CD4-positive, alpha-beta T cell treated with Interleukin-4 for 1 hour (primary cell): ENCODE measurements at places on chromosomes 1 and 21.
A peak's percentile ranks its signal among the peaks of the same experiment; 100 is the strongest.

DNA sequence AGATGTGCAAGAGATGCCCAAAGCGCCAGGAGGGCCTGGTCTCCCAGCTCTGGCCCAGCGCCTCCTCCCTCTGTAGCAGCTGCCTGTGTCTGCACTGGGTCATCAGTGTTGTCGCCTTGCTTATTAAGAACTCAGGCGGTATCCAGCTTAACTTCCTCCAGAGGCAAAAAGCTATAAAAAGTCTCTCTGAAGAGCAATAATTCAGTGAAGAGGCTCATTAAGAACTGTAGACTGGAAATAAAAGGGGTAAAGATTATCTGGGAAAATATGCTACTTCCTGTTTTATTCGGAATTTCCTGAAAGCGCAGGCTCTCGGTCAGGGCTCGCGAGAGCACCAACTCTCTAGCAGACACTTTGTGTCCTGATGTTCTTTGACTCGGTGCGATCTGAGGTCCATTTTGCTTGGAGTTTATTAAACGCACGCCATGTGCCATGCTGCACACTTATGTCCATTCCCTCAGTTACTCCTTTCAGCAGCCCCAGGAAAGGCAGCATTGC lies 70.4 kb downstream of the MRPS6 start:
- DNase-seq = no peak

- no peak for DNase-seq
These were observed 70.7 kb downstream of the AGPAT3 start for GRCh38 chr21:43935711-43936110.

DNA sequence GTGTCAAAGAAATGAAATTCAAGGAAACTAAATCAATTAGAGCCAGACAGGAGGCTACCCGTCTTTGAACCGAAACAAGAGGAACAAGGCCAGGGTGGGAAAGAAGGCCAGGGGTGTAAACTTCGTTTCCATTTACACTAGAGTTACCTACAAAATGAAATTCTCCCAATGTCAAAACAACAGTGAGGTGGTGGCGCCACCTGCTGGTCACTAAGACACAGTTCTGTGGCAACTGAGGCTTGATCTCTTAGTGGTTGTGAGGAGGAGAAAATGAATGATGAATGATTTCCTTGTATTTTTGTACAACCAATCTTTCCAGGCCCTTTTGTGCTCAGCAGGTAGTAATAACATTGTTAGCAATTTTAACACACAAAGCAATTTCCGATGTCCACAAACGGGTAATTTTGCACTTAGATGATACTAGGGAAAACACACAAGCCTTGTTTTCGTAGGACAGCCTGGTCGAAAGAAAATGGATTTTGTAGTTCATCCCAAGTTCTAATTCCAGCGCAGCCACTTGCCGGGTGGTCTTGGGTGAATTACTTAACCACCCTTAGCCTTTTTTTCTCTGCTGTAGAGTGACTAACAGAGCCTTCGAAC lies 54.8 kb upstream of the SOD1 start:
- peak; percentile 66 for DNase-seq

GRCh38 chr1:151144474-151145303 lies 1.7 kb downstream of the SEMA6C start:
- no peak for DNase-seq

DNA sequence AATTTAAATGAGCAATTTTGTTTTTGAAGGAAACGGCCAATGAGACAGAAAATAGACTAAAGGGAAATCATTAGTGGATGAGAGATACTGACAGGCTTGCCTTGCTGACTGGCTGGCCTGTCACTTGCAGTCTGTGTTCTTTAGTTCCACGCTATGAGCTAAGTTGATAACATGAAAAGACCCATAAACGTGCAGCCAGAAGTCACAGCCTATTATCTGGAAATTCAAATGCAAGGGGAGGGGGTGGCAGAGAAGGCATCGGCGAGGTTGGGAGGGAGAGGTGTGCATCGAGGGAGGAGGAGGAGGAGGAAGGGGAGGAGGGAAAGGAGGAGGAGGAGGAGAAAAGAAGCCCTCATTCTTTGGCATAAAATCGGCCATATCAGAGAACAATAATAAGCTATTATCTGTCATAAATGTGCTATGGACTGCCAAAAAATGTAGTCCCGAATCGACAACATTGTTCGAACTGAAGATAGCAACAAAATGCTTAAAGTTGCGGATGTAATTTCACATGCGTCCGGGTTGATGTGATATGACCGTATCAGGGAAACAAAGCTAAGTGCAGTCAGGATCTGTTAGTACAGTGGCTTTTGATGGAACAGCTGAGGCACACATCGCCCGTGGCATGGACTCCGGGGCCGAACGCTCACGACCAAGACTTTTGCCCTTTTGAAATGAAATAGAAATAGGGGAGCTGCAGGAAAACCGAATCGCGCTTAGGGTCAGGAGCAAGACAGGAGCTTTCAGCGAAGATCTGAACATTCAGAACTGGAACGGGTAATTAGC lies 11.6 kb upstream of the BARHL2 start:
- DNase-seq = no peak

GRCh38 chr1:119007670-119008482 lies 19.7 kb upstream of the TBX15 start:
- no peak for DNase-seq

DNA sequence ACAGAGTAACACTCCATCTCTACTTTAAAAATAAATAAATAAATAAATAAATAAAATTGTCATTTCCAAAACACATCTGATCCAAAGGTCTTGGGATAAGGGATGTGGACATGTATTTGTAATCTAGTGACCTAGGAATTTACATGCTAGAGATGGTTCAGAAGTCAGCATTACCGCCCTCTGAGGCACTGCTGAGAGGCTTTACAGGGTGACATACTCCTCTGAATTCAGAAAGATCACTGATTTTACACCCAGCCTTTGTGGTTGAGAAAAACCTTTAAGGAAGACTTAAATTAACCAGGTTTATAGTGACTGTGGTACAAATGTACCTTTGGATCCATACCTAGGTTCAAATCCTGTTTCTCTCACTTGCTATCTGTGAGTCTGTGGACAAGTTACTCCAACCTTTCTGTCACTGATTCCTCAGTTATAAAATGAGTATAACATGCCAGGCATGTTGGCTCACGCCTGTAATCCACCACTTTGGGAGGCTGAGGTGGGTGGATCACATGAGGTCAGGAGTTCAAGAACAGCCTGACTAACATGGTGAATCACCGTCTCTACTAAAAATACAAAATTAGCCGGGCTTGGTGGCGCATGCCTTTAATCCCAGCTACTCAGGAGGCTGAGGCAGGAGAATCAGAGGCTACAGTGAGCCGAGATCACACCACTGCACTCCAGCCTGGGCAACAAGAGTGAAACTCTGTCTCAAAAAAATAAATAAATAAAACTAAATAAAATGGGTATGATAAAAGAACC lies 20.1 kb downstream of the OSBPL9 start:
- no peak for DNase-seq

GRCh38 chr1:166470014-166470413 lies 303.2 kb upstream of the FAM78B start:
- no peak for DNase-seq

- DNase-seq = no peak
These were observed 1.5 kb downstream of the GPATCH4 start for GRCh38 chr1:156599811-156600210.

GRCh38 chr1:225677350-225678124 lies 24.6 kb upstream of the ENAH start:
- DNase-seq = no peak

DNA sequence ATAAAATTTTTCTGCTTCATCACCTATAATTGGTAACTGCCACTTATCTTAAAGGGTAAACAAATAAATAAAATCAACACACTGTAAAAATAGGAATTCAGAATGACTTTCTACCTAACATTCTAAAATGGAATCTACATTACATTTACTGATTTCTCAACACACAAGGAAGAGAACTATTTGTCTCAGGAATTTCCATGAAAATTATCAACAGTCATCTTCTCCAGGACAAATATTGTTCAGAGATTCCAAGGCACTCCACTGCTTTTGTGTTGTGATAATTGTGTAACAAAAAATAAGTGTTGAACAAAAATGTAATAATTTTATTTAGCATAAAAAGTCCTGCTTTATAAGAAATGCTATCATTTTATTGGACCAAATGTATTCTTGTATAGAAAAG lies 7.3 kb downstream of the ODF2L start:
- no peak for DNase-seq

DNA sequence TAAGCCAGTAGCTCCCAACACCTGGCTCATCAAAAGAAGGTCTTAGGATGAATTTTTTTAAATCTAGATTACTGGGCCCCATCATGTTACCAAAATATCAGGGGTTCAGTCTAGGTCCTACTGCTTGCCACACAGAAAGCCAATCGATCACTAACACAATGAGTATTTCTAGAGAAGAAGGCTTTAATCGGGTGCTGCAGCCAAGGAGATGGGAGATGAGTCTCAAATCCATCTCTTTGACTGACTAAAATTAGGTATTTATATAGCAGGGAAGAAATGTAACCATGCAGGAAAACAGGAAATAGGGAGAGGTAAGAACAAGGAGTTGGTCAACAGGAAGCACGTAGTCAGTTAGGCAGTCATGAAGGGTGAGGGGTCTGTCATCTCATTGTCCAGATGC lies 288.2 kb downstream of the CEP170 start:
- DNase-seq = no peak

DNA sequence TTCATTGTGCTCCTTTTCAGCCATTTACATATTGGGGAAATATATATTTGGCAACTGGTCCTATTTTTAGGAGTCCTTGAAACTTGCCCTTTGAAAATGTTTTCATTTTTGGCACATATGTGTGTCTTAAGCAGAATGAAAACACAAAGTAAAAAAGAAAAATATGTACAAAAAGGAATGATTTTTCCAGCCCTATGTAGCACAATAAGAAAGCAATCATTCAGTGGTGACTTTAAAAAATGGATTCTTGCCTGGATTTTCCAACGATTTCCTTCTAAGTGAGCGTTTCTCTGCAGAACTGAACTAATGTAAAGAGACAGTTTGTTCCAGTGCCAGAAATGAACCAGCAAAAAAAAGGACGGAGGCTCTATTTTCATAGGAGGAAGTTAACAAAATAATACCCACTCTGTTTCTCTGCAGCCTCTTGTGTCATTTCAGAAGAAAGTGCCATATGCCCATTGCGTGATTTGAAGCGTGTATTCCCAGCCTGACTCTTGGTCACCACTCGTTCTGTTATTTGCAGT lies 340.1 kb downstream of the SETD4 start:
- DNase-seq = no peak

DNA sequence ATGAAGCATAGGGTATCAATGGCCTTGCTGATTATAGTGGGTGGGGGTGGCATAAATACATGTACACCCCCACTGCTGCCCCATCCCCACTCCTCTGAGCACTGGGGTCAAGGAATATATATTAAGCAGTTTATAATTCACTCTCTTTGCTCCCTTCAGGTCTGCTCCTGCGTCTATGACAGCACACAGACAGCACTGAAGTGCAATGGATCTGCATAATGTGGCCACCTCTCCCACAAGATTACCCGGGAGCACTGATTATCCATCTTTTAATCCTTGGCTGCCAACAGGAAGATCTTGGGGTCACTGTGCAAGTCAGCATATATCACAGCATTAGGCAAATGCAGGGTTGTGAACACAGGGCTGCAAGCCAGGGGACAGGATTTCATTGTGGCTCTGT lies 19.3 kb downstream of the RXRG start:
- DNase-seq = no peak

DNA sequence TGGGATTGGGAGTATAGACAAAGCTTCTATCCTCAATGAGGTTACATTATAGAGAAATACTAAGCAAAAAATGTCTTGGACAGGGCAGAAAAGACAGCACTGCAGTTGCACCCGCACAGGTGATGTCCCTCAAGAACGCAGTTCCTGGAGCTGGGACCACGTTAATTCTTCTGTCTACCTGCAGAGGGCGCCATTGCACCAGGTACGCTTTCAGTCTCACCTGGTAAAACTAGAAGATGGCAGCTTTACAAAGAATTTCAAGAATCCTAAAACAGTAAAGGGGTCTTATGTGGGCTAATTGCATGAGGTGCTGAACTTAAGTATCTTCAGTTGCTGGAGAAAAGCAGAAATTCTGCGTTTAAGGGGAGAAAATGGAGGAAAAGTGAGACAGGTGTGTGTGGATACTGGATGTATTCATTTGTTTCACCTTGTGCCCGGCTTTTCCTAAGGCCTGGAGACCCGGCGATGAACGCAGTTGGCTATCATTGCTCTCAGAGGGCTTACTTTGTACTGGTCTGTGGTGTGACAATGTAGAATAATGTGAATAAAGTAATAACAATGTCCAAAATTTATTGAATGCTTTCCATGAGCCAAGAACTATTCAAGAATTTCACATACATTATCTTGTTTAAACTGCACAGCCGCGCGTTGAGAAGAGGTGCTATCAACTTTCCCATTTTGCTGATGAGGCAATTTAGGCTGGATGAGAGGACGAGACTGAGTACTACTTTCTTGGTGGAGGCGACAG lies 276.3 kb upstream of the GREM2 start:
- DNase-seq = no peak

DNA sequence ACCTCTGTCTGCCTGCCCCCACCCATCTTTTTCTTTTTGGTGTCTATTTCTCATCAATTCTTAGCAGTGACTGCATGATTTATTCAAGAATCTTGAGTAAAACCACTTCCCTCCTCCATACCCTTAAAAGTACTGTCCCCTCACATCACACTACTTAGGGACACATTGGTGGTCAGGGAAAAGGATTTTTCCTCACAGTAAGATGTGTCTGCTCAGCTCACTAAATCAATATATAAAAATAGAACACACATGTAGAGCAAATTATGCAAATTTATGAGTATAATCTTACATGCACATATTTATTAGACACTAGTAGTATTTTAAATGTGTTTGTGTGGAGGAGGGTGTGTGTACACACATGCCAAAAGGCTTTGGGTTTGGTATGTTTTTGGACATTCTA lies 202.0 kb downstream of the PBX1 start:
- no peak for DNase-seq

DNA sequence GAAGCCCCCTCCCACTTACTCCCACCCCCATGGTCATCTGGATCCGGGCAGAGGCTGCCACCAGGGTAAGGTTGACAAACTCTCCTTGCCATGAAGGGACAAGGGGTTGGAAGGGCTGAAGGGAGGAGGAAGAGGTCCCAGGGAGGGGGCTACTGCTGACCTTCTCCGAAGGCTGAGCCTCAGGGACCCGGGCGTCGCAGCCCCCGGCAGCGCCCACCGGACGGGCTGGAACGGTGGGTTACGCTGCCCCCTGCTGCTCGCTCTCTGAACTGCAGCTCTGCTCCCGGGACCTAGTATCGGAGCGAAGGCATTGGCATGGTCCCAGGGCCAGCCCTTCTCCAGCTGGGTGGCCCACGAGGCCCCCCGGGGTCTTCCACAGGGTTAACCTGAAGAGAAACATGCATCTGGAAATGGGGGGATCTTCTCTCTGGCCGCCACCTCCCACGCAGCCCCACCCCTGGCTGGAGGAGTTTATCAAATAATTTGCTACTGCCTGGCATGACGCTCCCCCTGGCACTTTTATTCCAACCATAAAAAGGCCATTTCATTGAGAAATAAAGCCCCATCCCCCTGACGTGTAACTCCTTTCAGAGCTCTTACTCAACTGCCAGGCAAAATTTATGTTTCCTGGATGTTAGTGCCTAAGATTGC lies 70.4 kb upstream of the TARDBP start:
- peak; percentile 41 for DNase-seq

GRCh38 chr1:203999618-204000017 lies 73.3 kb upstream of the SOX13 start:
- DNase-seq = no peak

- no peak for DNase-seq
These were observed 21.9 kb upstream of the RGSL1 start for GRCh38 chr1:182428043-182428442.
